ENCODE measurements at places on chromosomes 4 and X.

GRCh38 chrX:115679460-115679859 is 118.5 kb downstream of the PLS3 start:
- DNase-seq, result peak; percentile 33

- no peak for DNase-seq
Observed at GRCh38 chr4:29948451-29948850, 771.7 kb upstream of the PCDH7 start.

DNA sequence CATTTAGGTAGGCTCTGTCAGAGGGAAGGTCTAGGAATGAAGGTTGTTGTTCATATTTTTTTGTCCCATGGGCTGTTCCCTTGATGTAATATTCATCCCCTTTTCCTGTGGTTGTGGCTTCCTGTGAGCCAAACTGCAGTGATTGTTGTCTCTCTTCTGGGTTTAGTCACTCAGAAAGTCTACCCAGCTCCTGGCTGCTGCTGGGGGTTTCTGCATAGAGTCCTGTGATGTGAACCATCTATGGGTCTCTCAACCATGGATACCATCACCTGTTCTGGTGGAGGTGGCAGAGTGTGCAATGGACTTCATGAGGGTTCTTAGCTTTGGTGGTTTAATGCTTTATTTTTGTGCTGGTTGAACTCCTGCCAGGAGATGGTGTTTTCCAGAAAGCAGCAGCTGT is 122.8 kb downstream of the ZC4H2 start:
- no peak for DNase-seq

GRCh38 chr4:7295911-7296660 is 103.7 kb downstream of the SORCS2 start:
- DNase-seq, result no peak

DNA sequence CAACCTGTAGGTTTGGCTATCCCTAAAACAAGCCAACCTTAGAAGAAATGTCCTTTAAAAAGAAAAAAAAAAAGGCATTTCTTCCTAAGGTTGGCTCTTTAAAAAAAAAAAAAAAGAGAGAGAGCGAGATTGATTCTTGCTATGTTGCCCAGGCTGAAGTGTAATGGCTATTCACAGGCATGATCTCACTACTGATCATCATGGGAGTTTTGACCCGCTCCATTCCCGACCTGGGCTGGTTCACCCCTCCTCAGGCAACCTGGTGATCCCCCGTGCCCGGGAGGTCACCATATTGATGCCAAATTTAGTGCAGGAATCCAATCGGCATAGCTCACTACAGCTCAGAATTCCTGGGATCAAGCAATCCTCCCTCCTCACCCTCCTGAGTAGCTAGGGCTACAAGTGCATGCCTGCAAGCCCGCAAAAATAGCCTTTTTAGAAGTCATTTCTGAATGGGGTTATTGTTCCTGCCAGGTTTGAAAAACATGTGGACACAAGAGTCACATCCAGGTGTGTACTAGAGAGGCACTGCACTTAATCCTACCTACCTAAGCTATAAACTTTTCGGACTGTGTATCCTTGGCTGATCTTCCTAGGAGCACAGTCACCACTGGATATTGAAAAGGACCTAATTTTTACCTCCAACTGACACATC is 61.4 kb upstream of the ZCCHC13 start:
- DNase-seq, result no peak

GRCh38 chrX:143664302-143664701 is 28.4 kb upstream of the SLITRK4 start:
- peak; percentile 4 for DNase-seq

DNA sequence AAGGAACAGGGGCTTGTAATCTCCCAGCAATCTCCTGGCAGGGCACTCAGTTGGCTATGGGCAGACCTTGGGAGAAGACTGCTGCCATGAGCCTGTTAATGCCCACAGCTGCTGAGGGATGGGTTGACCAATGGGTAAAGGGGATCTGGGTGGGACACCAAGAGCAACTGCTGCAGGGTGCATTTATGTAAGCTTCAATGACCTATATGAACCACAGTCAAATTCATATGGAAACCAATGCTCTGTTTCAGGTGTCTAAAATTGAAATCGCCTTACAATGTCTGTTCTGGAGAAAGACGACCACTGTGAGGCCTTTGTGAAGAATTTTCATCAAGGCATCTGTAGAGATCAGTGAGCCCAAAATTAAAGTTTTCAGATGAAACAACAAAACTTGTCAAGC is 6.1 kb downstream of the EPGN start:
- no peak for DNase-seq

- DNase-seq, result no peak
Observed at GRCh38 chr4:79756140-79756895, 316.7 kb downstream of the ANTXR2 start.
